Foreskin fibroblast (primary cell): ENCODE measurements at places on chromosomes 4 and X.

GRCh38 chr4:150395872-150396271 lies 186.1 kb upstream of the MAB21L2 start:
- DNase-seq, result no peak

- no peak for DNase-seq
Measured at GRCh38 chr4:167779280-167779679, 313.1 kb upstream of the ANXA10 start.

DNA sequence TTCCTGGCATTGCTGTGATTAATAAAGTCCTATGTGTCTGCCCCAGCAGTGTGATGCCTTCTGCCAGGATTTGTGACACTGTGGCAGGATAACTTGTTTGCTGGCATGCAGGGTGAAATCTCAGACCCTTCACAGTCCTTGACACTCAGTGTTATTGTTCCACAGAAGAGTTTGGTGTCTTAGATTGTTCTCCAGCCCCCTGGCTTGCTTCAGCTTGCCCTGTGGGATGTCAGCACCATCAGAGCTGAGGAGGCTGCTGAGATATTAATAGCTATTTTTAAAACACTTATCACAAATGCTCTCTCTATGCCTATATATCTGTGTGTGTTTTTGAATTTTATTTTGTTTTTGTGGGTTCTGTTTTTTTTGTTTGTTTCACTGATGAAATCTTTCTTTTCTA lies 136.9 kb downstream of the TSPAN5 start:
- DNase-seq, result no peak

DNA sequence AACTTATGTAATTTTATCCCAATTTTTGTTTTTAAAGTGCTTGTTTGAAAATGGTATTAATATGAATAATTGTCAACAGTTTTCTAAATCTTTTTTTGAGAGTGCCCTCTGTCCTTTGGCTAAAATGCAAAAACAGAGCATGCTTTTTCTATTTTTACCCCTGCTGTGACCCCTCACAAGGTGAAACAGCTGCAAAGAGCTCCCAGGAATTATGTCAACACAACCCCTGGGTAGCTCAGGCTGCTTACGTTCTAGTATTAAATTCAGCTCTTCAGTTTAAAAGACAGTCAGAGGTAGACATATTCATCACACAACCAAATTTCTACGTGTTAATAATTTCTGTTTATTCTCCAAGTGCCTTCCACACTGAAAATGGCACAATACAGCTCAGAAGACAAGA lies 367.5 kb downstream of the PRDM5 start:
- no peak for DNase-seq

GRCh38 chrX:11311706-11312105 lies 18.5 kb downstream of the AMELX start:
- no peak for DNase-seq

DNA sequence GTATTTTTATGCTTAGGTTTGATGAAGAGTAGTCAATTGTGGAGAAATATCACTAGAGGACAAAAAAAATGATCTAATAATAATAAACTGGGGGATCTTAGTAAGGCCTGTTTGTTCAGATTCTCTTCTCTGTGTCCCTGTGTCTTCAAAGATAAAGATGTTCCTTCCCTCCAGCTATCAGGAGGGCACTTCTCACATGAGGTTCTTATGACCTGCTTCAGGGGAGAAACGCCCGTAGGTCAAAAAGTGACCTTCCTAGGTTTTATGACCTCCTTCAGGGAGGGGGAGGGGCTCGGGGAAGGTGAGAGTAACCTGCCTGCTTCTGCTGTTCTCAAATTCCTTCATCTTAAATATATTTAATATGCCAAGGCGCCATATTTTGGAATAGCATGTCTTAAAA lies 89.2 kb upstream of the JADE1 start:
- DNase-seq, result no peak

- no peak for DNase-seq
Measured at GRCh38 chrX:118523920-118524319, 28.3 kb downstream of the DOCK11 start.

DNA sequence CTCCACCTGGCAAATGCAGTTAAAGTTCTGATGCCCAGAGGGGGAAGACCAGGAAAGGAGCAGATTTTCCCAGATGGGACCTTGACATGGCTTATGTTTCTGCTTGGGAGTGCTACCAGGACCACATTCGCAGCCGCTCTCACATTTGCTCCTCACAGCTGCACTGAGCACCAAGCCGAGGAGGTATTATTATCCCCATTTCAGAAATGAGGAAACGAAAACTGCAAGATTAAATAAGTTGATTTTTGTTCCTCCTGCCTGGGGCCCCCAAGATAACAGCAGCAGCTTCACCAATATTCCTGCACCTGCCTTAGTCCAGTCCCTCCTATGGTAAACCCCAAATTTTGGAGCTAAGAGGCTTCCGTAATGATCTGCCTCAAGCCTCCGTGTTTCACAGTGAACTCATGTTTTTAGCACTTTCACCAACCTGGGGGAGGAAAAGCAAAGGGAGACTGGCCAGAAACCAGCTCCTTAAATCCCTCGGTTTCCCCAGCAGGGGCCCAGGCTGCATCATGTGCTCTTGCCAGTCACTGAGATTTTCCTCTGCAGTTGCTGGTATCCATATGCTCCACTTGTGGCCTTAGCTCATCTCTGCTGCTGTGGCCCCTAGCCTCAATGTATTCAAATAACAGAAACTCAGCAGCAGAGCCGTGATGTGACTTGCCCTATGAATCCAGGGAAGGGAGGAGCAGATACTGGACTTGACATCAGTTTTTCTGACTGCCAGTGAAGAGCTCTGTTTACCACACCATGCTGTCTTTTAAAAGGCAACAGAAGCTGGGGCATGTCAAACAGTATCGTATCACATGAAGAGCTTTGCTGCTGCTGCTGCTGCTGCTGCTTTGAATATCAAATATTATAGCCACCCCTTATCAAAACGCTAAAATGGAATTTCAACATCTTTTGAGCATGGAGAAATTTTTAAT lies 95.5 kb upstream of the KLHL13 start:
- no peak for DNase-seq

GRCh38 chrX:44039556-44039955 lies 66.4 kb upstream of the NDP start:
- no peak for DNase-seq

DNA sequence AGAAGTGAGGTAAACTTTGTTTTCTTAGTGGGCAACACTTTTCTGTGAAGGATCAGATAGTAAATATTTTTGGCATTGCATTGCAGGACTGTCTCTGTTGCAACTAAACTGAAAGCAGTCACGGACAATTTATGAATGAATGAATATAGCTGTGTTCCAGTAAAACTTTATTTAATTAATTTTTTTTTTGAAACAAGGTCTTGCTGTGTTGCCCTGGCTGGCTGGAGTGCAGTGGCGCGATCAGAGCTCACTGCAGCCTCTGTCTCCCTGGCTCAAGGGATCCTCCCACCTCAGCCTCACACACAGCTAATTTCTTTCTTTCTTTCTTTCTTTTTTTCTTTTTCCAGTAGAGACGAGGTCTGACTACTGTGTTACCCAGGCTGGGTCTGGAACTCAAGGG lies 15.8 kb downstream of the RBM10 start:
- no peak for DNase-seq

DNA sequence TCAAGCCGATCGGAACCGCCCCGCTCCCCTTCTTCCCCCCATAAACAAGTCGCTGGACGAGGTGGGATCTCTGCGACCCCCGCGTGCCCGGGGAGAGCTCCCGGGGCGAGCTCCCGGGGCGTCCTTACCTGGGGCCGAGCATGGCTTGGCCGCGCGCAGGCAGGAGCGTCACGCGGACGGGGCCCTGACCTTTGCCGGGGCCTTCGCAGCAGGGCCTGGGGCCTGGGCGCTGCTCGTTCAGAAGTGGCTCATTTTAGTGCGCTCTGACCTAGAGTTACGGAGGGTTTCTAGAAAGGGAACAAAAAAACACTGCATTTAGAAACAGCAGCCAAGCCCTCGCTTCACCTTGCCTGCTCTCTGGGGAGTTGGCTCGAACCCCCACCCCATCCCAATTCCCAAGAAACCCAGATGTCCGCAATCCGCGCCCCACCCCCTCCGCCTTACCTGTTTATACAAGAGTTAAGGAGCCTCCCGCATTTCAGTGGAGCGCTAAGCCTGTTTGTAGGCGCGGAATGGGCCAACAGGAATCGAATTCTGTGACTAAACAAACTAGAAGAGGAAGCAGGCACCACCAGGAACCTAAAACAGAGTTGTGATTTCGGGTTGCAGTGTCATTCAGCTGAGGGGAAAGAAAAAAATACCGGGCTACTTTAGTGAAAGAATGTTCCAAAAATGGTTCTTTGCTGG lies 814 bp upstream of the RBM47 start:
- no peak for DNase-seq

GRCh38 chr4:122762520-122762919 lies 30.0 kb downstream of the BBS12 start:
- no peak for DNase-seq

DNA sequence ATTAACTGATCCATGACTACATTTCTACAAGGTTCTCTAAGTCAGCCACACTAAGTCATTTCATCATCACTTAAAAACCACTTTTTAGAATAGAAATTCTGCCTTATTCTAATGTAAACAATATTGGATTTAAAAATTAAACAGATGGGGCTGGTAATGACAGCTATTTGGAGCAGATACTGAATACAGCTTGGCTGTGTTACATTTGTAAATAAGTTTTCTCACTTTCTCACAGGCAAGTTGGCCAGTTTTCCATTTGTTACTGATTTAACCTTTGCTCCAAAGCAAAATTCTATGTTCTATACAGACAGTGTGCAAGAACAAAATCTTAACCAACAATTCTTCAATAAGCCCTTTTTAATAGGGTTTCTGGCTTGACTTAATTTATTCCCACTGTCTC lies 370.7 kb downstream of the GRIA2 start:
- DNase-seq, result no peak
